ENCODE measurements at places on chromosomes 13 and 19.

DNA sequence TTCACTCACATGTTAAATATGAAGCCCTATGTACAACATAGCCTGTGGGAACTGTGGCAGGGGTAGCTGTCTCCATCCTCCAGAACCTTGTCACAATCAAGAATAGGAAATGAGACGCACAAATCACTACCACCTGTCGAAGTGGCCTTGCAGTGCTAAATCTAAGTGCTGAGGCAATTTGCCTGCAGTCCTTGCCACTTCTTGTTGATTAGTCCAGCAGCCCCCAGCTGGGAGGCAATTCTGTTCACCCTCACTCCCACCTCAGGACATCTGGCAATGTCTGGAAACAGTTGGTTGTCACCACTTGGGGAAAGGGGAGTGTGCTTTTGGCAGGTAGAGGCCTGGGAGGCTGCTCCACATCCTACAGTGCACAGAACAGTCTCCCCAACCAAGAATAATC is 10.7 kb downstream of the RFX2 start:
- DNase-seq, result no peak

- DNase-seq, result no peak
These were observed 177.3 kb downstream of the COL4A1 start for GRCh38 chr13:110129539-110130186.

DNA sequence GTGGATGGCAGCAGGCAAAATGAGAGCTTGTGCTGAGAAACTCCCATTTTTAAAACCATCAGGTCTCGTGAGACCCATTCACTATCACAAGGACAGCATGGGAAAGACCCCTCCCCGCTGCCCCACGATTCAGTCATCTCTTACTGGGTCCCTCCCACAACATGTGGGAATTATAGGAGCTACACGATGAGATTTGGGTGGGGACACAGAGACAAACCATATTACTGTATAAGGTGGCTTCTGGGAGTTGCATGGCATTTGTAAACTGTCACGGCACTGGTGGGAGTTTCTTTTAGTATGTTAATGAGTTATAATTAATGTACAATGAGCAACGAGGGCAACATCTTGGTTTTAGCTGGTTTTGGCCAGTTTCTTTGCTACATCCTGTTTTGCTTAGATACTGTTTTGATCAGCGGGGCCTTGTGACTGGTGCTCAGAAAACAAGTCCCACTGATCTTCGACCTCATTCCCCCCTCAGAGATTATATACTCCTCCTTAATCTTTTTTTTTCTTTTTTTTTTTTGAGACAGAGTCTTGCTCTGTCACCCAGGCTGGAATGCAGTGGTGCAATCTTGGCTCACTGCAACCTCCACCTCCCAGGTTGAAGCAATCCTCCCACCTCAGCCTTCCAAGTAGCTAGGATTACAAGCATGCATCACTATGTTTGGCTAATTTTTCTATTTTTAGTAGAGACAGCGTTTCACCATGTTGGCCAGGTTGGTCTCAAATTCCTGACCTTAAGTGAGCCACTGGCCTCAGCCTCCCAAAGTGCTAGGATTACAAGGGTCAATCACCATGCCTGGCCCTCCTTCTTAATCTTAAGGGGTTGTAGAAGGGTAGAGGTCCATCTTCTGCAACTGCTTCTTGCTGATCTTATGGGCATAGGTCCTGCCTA is 21.3 kb upstream of the ZNF599 start:
- no peak for DNase-seq

DNA sequence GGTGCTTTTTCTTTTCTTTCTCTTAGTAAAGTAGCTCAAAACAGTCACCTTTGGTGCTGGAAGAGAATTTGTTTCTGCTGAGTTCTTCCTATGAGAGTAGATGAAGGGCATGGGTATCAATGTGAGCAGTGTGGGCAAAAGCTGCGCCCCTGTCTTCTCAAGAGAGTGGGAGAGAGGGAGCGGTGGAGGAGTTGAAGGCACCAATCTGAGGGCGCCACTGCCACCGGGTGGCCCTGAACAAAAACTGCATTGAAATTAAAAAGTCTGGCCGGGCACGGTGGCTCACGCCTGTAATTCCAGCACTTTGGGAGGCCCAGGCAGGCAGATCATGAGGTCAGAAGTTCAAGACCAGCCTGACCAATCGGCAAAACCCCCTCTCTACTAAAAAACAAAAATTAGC is 28.7 kb upstream of the EPHX3 start:
- no peak for DNase-seq

DNA sequence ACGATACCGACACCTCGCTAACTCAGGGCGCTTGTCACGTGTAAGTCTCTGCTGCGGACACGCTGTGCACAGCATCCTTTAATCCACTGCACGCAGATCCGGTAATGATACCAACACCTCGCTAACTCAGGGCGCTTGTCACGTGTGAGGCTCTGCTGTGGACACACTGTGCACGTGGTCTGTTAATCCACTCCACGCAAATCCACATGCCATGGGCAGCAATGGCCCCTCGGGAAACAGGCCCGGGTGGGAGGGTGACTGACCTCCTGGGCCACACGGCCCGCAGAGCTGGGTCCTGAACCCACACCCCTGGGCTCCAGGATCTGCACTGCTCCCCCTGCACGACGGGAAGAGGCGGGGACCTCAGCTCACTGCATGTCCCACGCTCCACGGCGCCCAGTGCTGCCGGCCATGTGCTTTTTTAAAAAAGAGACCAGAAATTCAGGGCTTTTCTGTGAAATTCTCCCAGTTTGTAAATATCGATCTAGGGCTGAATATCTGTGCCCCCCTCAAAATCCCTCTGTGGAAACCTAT is 16.1 kb downstream of the SHC2 start:
- DNase-seq, result no peak

DNA sequence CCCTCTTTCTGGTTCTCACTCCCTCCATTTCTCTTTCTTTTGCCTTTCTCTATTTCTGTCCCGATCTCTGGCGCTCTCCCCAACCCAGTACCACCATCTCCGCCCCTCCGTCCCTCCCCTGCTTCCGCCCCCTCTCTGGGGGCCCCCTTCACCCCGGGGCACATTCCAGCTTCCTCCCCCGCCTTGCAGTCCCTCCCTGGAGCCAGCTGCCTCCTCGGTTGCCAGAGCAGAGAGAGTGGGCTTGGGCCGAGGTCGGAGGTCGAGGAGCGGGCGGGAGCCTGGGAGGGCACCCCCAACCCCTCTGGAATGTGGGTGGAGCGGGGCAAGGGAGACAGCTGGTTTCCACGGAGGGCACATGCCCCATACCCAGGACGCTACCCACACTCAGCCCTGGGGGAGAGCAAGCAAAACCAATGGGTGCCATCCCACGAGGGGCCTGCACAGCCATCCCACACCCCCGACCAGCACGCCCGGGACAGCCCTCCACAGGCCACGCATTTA is 6.5 kb upstream of the CIRBP start:
- no peak for DNase-seq
